ENCODE measurements at places on chromosomes 12 and 14.

DNA sequence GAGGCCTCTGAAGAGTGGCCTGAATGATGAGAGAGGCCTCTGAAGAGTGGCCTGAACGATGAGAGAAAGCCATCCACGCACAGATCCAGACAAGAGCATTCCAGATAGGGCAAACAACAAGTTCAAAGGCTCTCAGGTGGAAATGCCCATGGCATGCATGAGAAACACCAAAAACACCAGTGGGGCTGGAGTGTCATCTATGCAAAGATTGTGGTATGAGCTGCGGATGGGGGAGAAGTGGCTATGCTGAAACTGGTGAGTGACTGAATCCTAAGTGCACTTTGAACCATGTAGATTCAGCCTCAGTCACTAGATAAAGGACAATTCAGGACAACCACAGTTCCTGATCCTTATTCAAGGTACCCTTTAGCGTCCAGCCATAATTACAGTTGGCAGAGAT, 79.4 kb upstream of the GZMB start:
- no peak for DNase-seq

DNA sequence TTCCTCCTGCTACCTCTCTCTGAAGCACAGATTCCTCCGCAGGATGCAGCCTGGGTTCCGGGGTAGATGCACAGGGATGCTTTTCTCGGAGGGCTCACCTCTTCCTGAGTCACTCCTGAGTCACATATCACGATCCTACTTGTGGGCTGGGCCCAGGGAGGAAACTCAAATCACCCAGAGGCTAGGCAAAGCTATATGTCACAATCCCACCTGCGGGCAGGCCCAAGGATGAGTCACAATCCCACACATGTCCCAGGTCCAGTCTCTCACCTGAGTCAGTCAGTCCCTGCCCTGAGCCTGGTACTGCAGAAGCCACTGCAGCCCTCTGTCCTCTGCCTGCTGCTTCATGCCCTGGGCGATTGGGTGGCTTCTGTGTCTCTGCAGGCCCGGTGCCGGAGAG, 149.0 kb upstream of the GSC start:
- no peak for DNase-seq

- no peak for DNase-seq
These were observed 86.7 kb upstream of the ESRRB start for GRCh38 chr14:76289276-76289675.

- no peak for DNase-seq
These were observed 95.2 kb upstream of the FOXG1 start for GRCh38 chr14:28671425-28671824.

GRCh38 chr14:58118097-58118815, 33.8 kb downstream of the ARMH4 start:
- DNase-seq = no peak

GRCh38 chr14:24297190-24297964, 2.2 kb downstream of the DHRS1 start:
- no peak for DNase-seq

- no peak for DNase-seq
These were observed 41.5 kb downstream of the PITPNM2 start for GRCh38 chr12:123109319-123109772.

GRCh38 chr14:21015312-21015711, 9.5 kb downstream of the NDRG2 start:
- no peak for DNase-seq

DNA sequence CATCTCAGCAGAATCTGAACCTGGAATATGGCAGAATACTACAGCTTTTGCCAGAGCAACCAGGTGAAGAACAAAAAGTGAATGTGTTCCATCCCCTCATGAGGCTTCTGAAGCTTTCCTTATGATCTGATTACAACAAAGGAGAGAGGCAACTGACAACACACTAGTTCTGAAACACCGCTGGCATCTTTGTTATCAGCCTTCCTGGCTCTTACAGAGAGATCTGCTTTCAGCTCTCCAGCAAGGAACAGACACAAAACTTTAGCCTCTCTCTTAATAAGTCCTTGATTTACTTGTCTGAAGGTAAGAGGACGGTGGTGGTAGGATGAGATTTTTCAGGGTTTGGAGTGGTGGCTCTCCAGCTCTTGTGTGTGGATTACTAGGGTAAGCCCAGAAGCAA, 227.0 kb downstream of the PPM1H start:
- no peak for DNase-seq

DNA sequence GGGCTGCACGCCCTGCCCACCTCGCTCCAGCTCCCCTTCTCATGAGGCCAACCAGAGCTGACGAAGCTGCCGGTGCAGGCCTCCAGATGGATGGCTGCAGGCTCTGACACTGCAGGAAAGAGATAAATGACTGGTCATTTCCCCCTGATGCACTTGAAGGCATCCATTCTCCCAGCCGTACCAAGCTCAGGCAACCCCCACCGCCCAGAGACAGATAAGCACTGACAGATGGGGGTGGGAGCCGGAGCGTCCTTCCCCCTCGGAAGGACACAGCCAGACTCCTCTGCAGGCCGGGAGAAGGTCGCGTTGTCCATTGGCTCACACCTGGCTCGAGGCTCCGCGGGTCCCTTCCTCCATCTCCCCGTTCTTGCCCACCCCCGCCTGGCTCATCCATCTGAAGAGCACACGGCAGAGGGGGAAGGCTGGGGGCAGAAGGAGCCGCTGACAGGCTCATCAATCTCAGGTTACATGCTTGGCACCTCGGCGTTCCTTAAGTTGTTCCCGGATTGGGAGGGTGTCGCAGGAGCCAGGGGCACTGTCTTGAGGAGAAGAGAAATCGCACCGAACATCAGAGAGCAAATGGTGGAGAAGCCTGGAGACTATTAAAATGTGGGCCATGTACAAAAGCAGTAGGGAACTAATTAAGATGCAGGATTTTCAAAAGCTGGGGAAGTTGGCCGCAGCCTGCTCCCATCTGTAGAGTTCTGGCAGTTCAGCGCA, 151.6 kb downstream of the DPF3 start:
- DNase-seq = no peak
